LHCN-M2 (cell line): ENCODE measurements at places on chromosomes 5 and 9. TPM values are rescaled to one million over a fixed set of nuclear protein-coding genes. Genes with fewer than 3 reads are reported as not detected.

DNA sequence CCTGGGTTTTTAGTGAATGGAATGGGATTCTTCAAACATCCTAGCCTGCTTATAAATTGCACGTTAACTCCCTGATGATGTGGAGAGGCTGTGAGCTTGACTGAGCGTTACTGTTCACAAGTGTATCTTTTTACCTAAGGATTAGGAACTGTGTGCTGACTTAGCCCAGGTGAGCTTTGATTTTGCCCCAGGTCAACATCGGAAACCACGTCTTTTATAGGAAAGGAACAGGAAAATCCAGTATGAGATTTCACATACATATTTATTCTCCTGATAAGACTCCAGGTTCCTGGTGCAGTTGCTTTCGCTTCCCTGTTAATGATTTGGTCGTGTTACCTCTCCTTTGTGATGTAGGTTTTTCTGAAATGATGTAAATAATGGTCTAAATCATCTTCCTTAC lies 103.2 kb upstream of the BASP1 start:
- DNase-seq: no peak

DNA sequence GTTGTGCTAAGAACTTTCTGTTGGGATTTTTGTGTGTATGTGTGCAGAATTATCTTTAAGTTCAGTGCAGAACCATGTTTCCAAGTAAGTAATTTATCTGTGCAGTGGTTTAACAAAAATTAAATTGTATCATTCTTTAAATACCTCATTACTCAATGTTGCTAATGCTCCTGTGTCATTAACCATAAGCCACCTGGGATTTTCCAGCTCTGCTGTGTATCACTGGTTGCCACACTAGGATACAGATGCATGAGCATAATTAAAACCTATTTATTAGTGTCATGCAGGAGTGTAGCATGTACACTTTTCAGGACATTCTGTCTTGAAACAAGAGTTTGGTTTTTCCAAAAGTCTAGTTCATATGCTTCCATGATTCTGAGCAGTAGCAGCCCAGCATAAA lies 120.4 kb upstream of the PTGER4 start:
- DNase-seq: no peak

DNA sequence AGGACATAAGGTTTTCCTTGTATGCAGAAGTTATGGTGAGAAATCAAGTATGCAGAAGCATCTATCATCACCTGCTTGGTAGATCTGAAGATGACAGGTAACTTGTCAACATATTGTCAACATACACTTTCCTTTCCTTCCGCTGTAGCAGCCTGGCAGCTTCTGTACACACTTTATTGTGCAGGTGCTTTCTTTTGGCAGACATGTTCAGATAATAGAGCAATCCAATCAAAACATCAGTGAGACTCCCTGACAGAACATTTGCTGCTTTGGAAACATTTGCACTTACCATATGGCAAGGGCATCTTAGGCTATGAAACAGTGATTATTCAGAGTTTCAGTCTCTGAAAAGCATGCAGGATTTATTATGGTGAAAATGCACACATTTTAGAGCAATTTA lies 161.1 kb upstream of the CDH12 start:
- DNase-seq: no peak

GRCh38 chr9:109381011-109381729 lies 60.3 kb upstream of the EPB41L4B start:
- DNase-seq: peak; percentile 1

DNA sequence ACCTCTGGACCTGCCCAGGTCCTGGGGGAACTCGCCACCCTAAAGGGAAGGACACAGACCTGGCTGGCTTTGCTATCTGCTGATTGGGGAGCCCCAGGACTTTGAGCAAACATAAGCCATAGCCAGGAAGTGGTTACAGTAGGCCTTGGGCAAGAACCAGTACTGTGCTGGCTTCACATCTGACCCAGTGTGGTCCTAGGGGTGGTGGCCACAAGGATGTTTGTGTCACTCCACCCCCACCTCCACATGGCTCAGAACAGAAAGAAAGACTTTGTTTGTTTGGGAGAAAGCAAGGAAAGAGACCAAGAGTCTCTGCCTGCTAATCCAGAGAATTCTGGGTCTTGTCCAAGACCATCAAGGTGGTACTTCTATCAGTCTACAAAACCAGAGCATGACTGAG lies 334.2 kb downstream of the SPOCK1 start:
- no peak for DNase-seq

DNA sequence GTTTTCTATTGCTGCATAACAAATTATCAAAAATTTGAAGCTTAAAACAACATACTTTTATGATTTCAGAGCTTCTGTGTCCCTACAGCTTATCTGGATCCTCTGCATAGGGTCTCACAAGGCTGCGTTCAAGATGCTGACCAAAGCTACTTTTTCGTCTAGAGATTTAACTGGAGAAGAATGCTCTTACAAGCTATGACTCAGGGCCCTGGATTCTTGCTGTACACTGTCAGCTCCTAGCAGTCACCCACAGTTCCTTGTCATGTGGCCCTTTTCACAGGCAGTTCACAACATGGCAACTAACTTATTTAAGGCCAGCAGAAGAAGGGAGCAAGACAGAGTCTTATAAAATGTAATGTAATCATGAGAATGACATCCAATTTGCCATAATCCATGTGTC lies 70.8 kb upstream of the FAM174A start:
- peak; percentile 81 for DNase-seq

DNA sequence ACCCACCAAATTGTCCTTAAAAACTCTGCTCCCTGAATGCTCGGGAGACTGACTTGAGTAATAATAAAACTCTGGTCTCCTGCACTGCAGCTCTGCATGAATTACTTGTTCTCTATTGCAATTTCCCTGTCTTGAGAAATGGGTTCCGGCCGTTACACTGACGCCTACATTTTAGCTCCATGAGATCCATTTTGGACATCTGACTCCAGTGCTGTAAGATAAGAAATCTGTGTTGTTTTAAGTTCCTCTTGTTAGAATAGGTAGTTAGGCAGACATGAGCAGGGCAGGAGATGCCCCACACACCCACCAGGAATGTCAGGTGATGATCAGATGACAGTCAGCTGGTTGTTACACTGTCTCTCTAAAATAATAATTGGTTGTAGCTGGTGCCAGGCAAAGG lies 125.8 kb upstream of the SHB start:
- no peak for DNase-seq

GRCh38 chr5:14935341-14935740 lies 63.8 kb upstream of the ANKH start:
- no peak for DNase-seq

DNA sequence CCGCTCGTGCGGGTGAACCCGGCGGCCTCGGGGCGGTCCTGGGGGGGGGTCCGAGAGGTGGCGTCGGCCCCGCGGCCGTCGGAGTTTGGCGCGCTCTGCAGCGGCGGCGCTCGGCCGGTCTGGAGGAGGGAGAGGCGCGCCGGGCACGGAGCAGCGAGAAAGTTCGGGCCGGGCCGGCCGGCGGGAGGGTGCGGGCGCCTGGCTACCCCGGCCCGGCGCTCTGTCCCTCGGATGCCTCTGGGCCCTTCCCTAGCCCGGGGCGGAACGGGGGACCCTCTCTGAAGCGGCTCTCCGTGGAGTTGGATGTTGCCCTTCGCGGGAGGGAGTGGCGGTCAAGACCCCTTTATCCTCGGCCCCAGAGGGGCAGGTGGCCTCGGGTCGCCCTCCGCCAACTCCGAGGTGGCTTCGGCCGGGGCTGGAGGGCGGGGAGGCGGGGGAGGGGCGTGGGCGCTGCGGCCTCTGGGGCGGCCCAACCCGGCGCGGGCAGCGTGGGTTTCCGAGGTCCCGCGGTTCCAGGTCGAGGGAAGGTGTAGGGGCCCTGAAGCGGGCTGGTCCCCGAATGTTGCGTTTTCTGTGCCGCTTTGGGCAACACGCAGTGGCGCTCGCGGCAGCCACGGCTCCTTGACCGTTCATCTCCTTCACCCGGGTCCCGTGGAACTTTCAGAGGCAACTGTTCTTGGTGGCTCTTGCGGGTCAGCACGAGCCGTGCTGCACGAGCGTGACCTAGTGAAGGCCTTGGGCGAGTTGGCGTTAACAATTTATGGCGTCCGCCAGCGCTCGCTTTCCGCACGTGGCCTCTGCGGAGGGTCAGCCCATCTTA lies 290.5 kb downstream of the DOCK8 start:
- no peak for DNase-seq

- no peak for DNase-seq
These were observed 74.9 kb downstream of the PGM5 start for GRCh38 chr9:68431307-68431706.

DNA sequence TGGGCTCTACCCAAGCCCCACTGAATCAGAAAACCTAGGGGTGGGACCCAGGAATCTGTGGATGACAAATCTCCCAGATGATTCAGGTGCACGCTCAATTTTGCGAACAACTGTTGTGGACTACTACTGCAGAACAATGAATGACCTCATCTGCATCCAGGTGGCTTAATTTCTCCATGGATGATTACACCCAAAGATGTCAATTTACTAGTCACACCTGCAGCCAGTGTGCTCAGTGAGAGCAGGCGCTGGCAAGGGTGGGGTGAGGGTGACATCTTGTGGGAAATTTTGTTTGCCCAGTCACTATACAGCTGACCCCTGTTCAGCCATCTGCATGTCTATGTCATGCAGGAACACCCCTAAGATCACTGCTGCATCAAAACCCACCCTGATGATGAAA lies 118.2 kb downstream of the ENTREP1 start:
- no peak for DNase-seq

DNA sequence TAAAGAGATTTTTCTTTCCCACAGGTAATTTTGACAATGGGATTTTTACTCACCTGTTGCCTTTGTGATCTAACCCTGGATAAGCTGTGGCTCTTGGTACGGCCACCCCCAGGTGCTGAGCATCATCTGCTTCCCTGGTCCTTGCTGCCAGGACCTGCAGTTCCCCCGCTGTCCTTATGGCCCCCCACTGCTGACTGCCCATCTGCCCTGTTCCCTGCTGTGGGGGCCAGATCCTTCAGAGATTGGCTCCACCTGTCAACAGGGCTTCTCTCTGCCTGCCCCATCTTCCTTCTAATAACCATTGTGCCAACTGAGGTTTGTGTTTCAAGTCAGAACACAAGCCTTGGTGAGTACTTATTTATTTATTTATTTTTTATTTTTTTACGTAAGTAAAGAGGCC lies 183.3 kb downstream of the MAPKAP1 start:
- no peak for DNase-seq

- peak; percentile 49 for DNase-seq
These were observed 8.3 kb downstream of the COL15A1 start for GRCh38 chr9:98951967-98952366.

DNA sequence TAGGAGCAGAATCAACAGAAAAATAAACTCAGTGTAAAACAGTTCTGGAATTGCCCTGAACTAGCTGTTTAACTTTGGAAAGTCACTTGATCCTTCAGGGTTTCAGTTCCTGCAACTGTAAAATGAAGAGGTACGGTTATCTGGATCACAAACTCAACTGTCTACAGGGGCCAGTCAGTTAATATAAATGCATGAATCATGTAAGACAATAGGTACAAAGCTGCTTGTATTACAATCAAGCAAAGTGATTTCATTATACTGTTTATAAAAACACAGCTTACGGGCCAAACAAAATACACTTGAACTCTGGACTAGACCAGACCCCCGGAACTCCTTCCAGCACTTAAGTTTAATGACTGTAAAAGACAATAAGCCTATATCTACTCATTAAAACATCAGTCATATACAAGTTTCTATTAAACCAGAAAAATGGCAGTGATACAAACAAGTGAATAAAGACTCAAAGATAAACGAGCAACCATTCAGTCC lies 73.0 kb downstream of the MRPS27 start:
- DNase-seq: peak; percentile 75

DNA sequence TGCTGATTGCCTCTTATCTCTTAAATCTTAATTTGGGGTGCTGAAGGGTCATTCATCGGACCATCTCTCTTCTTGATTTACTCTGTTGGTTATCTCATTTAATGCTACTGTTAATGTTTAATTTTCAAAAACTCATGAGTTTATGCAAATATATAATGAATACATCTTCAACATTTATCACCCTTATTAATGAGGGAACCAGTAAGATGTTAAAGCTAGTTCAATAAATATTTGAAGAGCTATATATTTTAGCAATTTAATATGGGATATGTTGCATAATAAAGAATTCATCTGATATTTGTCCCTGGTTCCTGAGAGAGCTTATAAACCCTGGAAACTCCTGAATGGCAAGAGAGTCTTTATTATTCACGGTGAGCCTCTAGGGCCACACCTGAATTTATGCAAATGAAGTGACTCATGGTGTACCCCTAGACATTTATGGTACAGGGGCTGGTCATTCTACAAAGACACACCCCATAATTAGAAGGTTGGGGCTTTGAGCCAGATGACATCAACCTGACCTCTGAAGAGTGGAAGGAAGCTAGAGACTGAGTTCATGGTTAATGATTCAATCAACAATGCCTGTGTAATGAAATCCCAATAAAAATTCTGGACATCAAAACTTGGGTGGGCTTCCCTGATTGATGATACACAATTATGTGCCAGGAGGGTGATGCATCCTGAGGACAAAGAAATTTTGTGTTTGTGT lies 339.5 kb upstream of the ZNF608 start:
- no peak for DNase-seq

GRCh38 chr5:42596817-42597216 lies 159.8 kb upstream of the CCDC152 start:
- DNase-seq: no peak

- no peak for DNase-seq
These were observed 12.1 kb upstream of the CAAP1 start for GRCh38 chr9:26904671-26905070.

DNA sequence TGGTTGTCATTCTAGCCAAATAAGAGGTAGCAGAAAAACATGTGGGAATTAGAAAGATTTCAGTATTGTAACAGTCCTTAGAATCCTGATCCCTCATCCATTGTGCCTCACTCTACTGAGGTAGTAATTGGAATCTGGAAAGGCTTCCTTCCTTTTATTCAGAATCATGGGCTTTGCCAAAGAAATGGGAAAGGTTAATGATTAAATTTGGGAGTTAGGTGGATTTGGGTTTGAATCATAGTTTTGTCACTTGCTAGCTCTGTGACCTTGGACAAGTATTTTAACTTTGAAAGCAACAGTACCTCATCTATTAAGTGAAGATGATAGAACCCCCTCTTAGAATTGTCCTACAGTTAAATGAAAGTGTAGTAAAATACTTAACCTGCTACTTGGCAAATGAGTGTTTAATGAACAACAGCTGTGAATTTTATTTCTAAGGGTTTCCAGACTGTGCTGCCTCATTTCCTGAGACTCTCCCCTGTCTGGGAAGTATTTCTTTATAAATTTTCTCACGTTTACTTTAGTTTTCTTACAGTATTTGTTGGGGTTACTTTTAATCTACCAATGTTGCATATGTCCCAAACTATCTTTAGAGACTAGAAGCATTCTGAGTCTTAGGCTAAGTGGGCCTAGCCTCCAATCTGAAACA lies 11.7 kb downstream of the SPDL1 start:
- DNase-seq: no peak

GPX8 gene
- 129 and 135 TPM in 2 replicates for total RNA-seq

FBP2 gene
- not detected in 2 replicates for total RNA-seq

LCN12 gene
- total RNA-seq: not detected in 2 replicates

LAMC3 gene
- not detected in 2 replicates for total RNA-seq

CATSPER3 gene
- total RNA-seq: 0.11 TPM in 1 of 2 replicates, not detected in the other

PCDHB15 gene
- 3.8 TPM in 2 replicates for total RNA-seq

CDX1 gene
- total RNA-seq: not detected in 2 replicates

IL9 gene
- total RNA-seq: not detected in 2 replicates
